ENCODE measurements at places on chromosomes 3 and 15.

- no peak for DNase-seq
These were observed 34.5 kb downstream of the ICE2 start for GRCh38 chr15:60444289-60444912.

DNA sequence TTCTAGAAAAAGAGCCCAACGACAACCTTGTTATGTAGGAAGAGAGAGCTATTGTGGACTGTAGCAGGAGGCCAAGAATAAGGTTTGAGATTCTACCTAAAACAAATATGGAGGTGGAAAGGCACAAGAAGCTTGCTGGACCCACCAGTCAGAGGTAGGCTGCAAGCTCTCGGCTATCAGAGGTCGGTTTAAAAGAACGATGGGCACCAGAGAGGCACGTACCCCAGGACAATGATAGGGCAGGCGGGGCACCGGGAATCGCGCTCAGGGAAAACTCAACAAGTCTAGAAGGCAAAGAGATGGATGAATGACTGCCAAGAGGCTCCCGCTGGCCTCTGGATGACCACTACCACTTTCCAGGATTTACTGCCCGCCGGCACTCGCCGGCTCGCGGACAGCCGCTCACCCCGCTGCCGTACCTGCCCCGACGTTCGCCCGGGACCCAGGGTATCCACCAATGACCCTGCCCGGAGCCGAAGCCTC is 1.1 kb downstream of the HDGFL3 start:
- no peak for DNase-seq

DNA sequence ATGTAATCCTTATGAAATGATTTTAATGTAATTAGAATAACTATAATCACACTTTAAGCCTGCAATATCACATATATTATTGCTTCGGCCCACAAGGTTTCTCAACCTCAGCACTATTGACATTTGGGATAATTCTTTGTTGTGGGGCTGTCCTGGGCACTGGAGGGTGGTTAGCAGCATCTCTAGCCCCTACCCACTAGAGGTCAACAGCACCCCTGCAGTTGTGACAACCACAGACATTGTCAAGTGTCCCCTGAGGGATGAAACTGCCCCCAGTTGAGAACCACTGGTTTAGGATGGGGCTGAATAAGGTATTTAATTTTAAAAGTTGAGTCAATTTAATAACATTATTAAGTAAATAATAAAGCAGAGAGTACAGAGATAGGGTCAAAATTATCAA is 6.4 kb upstream of the ABHD2 start:
- no peak for DNase-seq

DNA sequence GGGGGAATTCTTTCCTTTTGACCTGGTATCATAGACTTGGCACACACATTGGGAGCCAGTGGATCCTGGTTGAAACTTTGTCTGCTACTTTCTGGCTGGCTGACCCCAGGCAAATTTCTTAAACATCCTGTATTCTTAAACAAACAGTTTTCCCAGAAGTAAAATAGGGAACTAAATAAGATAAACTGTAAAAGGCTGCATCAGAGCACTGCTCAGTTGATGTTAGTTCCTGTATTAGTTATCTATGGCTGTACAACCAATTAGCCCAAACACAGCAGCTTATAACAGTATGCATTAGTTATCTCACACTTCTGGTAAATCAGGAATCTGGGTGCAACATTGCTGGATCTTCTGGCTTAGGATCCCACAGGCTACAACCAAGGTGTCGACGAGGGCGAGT is 73.1 kb upstream of the SLCO3A1 start:
- DNase-seq, result no peak

DNA sequence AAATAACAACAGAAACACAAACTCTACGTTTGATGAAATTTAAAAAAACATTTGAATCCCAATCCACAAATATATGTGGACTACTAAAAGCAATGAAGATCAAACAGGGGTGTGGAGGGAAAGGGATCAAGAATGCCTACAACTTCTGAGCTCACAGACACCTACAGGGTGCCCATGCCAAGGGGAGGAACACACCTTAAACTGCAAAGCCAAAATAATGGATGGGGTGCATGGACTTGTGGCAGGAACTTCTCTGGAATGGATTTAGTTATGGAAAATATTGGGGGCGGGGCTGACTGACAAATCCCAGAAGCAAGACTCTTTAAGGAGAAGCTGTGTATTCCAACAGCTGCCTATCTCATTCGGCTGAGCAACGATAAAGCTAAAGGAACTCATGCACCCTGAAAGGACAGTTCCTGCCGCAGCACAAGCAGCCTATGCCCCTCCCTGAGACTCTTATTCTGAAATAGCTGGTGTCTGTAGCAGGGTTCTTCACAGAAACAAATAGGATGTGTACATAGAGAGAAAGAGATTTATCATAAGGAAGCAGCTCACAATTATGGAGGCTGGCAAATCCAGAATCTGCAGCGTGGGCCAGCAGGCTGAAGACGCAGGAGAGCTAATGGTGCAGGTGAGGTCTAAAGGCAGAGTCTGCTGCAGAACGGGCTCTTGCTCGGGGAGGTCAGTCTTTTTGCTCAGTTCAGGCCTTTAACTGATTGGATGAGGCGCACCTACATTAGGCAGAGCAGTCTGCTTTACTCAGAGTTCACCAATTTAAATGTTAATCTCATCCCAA is 24.5 kb upstream of the PLA2G4D start:
- no peak for DNase-seq

- no peak for DNase-seq
These were observed 226.9 kb downstream of the ADAMTS9 start for GRCh38 chr3:64460877-64461276.

DNA sequence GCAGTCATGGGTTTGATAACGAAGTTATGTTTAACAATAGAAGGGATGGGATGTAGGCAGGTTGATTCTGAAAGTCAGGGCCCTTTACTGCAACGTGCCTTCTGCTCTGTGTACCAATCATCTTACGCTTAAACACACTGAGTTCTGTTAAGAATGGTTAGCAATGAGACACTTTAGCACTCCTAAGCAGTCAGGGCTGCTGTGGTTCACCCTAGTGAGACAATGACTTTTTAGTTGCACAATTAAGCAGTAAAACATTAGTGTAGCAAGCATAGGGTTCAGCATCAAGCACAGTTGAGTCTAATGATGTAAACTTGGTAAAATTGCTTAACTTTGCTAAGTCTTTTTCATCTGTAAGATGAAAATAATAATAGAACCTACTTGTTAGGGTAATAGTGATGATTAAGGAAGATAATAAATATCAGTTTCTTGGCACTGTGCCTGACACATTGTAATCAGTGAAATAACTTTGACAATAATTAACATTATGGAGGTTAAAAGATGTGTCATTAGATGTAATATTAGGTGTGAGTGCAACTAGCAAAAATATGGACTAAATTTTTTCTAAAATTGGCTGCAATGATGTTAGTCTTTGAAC is 484.2 kb upstream of the THBS1 start:
- DNase-seq, result no peak

DNA sequence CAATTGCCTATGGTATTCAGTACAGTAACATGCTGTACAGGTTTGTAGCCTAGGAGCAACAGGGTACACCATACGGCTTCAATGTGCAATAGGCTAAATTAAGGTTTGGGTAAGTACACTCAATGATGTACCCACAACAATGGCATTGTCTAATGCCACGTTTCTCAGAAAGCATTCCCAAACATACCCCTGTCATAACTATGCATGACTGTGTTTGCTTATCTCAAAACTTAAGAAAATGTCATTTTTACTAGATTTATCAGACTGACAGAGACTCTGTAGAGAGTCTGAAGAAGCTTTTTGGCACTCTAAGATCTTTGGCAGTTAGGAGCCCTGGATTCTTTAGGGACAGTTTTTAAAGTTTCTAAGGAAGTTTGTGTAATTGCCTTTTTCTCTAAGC is 59.9 kb downstream of the MECOM start:
- DNase-seq, result no peak

DNA sequence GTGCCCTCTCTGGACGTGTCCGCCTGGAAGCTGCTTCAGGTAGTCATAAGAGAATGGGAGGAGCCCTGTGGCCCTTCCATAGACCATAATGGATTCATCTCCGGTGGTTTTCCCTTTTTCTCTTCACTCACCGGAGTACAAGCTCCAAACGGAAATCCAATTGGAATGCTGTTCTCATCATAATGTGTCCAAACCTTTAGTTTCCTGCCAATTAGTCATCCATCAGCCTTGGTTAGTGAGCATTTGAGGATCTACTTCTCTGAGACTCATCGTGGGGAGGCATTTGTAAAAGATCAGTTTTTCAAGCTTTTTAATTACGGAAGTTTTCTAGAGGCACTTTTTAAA is 34.9 kb downstream of the ABHD2 start:
- DNase-seq, result no peak

- DNase-seq, result no peak
These were observed 503.9 kb downstream of the MAGI1 start for GRCh38 chr3:65534805-65535204.

GRCh38 chr15:48522911-48523310 is 122.6 kb downstream of the FBN1 start:
- DNase-seq, result no peak

- DNase-seq, result no peak
These were observed 80.6 kb downstream of the ADAMTSL3 start for GRCh38 chr15:83734487-83734886.

GRCh38 chr3:149547954-149548668 is 73.6 kb downstream of the TM4SF4 start:
- DNase-seq, result no peak

DNA sequence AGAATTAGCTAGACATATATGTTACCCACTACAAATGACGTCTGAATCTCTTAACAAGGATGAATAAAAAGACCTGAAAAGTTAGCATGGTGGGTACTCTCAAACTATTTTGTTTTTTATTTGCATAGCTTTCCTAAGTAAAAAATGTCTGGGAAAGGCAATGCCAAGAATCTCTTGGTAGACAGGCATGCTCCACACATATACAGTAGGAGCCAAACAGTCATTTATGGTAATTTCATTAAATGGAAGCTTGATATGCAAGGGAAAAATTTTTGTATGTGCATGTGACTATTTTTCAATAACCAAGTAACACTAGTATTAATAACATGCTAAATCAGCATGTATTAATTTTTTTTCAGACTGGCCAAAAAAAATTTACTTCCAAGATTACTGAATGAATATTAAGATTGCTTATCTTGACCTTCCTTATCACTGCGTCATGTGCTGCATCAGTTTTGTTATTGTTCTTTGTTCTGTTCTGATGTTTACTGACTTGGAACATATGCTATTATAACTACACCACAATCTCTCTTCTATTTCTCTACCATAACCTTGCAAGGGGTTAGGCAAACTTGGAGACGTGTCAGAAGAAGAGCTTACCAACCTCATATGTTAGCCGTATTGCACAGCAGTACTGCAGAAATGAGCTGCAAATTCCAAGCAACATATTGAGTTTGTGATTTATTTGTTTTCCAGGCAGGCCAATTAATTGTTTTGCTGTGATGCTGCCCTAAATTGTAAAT is 255.3 kb downstream of the RBMS3 start:
- DNase-seq, result no peak

GRCh38 chr3:174862101-174862500 is 3.0 kb downstream of the NAALADL2 start:
- DNase-seq, result no peak

DNA sequence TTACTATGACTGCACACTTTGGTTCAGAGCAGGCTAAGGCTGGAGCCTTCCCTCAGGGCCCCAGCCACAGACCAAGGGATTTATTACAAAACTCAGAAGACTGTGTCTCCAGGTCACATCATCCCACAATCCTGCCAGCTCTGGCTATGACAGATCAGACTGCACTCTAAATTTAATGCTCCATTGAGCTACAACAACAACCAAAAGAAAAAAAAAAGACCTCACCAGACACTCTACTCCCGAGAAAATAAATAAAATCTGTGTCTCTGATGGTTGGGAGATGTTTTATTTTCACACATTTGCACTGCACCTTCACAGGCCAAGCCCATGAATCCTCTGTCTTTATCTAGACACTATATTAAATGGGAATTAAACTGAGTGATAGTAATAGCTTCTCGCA is 50.8 kb upstream of the CTNNB1 start:
- DNase-seq, result no peak

DNA sequence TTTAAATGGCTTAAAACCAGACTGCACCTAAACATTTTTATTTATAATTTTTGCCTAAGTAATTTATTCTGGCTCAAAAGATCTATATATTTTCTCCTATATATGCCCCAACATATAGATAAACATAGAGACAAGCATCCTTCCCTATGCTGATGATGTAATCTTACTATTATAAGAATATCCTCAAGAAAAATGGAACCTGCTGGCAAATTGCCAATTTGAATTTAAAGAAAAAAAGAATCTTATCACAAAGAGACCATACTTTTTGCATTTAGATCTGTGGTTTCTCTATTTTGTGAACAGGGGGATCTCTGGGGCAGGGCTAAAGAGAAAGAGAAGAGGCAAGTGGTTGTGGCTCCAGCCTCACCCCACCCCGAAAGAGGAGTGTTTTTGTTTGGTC is 107.2 kb upstream of the CMC1 start:
- no peak for DNase-seq

GRCh38 chr15:87931584-87931983 is 325.0 kb downstream of the NTRK3 start:
- no peak for DNase-seq

DNA sequence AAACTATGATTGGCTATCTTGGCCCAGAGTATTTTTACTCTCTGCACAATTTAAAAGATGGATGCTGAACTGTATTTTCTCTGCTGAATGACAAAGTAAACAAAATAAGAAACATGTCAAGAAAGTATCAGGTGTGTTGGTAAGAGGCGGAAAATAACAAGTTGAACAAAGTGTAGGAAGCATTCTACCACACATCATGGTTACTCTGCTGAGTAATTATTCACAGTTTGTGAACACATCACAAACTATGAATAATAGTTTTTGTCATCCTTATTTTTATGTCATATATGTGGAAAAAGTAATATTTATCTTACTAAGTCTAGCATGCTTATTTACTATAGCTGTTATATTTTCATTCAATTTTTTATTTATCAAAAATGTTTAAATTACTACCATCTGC is 229.2 kb downstream of the MBNL1 start:
- no peak for DNase-seq

DNA sequence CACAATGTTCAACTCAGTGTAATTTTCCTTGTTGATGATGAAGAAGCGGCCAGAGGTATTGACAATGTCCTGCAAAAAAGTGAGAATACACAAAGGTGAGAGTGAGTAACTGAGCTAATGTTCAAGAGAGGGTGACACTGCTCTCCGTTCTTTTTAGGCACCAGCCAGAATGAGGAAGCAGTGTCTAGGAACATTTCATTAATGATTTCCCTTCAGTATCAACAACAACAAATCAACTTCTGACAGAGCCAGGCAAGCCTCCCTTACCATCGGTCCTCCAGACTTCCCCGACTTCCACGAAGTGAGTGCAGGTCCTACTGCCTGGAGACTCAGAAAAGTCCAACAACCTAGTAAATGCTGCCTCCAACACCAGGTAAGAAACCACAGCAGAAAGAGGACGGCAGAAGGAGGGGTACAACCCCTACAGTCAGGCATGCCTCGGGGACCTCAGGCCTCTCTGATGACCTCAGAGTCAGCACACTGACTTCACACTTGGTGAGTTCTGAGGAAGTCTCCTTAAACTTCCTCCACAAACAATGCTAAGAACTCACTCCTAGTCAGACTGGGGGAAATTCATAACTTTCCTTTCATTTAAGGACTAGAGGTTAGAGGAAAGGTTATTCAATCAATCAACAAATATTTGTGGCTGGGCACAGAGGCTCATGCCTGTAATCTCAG is 62.7 kb downstream of the NPTN start:
- no peak for DNase-seq

Measured in CD4-positive, alpha-beta T cell treated with Interferon gamma for 1 hour (primary cell).